Activated CD4-positive, alpha-beta T cell treated with anti-CD3 and anti-CD28 coated beads for 48 hours (primary cell): ENCODE measurements at places on chromosomes 2 and 18.

DNA sequence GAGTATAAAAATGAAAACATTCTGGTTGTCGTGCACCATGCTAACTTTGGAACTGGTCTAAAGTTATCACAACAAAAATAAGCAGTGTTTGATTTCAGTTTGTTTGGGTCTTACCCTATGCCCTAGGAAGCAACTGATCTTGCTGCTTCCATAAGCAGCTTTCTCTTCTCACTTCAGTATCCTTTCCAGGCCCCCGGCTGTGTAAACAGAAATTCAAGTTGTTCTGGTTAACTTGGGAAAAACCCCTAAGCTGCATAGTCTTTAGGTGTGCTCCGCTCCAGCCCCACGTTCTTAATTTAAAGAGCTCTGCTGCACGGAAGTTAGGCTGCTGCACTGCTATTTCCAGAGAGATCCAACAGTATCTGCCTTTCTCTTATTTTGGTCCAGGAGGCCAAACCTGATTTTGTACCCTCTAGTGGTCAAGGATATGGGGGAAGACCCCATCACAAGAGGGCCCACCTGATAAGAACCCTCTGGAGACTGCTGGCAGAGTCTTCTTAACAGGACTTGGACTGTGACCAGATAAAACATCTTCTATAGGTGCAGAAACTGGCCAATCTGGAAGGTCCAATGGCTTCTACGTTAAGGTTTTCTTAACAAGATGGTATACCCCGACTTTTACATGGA is 69.1 kb downstream of the FEZ2 start:
- no peak for DNase-seq

DNA sequence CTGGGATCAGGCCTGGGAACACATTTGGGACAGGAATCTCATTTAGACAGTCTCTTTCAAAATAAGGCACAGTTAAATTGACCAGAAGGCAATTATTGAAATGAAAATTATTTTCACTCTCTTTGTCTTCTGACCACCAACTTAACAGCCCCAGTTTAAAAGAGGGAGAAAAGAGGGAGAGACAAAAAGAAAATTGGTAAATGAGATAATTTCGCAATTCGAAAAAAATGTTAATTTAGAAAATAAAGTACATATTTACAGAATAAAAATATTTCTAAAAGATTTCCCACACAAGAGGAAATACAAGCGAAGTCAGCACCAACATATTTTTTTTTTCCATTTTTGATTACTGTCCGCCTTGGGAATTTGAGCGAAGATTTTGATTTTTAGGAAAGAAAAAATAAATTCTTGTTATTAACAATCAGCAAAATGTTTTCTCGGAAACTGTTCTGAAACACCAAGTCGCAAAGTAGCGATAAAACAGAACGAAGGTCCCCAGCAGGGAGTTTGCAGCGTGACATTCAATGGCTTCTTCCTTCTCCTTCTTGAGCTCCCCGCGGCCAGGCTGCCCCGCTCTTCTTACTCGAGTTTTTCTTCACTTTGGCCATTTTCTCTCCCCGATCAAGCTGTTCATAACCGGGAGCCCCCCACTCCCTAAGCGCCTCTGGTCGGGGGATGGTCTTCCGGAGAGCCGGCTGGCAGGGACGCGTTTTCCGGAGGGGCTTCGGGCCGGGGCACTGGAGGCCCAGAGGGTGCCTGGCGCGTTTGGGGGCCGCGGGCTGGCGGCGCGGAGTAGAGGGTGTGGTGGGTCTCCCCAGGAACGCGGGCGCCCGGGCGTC is 5.0 kb downstream of the SP9 start:
- peak; percentile 18 for DNase-seq

DNA sequence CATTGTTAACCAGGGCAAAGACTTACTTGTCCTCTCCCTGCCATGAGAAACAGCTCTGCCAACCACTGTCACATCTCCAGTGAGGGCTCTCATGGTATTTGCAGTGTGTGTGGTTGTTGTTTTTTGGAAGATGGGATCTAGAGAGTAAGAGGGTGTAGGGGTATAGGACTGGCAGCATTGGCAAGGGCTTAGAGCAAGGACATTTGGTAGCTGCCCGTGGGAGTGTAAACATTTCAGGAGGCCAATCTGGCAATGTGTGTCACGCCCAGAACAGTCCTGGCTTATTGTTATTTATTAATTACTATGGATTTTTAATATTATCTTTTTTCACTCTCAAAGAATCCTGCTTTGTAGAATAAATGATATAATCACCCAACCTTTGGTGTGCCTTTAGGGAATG is 90.5 kb downstream of the TMEM17 start:
- DNase-seq: no peak

GRCh38 chr2:74715880-74716279 is 61.8 kb downstream of the SEMA4F start:
- no peak for DNase-seq

DNA sequence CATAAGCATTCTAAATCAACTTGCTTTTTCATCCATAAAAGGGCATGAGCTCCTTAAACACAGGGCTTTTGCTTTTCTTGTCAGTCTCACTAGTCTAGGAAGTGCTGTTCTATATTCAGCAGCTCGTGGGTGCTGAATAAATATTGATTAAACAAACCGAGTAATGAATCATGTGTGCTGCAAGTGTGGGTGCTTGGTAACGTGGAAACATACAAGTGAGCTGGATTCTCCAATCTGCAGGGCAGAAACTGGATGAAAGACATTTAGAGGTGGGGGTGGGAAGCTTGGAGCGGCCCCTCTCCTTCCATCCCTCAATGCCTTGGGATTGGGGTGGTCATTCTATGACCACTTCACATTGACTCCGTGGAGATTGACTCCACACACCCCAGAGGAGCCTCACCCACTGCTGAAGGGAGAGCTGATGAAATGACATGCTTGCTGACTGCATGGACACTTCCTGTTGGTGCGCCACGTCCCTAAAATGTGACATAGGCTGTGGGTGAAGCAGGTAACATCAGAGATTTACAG is 114.6 kb downstream of the DOCK10 start:
- peak; percentile 76 for DNase-seq

- DNase-seq: no peak
Measured at GRCh38 chr2:46814160-46814961, 101.2 kb downstream of the MCFD2 start.

DNA sequence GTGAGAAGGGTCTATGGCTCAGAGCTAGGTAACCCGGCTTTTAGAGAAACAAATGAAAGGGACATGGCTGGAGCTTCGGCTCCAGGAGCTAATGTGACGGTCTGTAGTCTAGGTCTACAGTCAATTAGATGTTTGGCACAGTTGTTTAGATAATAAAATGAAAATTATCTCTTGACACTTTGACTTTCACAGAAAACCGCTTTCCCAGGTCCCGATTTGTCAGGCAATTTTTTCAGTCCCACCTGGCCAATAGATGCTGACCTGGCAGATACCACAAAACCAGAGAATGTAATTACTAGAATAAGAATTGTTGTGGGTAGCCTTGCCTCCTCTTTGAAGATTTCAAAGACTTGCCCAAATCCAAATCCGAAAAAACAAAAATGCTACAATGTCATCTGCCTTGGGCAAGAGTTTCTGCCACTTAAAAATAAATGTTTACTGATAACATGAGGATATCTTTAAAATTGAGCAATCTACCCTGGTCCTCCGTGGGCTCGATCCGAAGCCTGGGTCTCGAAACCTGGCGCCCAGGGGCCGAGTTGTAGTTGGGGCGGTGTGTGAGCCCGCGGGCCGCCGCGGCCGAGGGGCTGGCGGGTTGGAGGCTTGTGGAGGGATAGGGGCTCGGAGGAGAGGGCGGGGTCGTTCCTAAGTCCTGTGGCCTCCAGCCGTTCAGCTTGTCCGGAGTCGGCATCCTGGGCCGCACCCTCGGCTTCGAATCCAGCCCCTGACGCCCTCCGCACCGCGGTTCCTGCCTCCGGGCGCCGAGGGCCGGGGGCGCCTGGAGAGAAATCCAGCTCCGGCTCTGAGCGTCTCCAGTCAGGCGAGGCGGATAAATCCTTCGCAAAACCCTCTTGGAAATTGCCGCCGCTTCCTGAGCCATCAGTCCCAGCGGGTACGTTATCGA is 2.3 kb downstream of the EMX1 start:
- no peak for DNase-seq

DNA sequence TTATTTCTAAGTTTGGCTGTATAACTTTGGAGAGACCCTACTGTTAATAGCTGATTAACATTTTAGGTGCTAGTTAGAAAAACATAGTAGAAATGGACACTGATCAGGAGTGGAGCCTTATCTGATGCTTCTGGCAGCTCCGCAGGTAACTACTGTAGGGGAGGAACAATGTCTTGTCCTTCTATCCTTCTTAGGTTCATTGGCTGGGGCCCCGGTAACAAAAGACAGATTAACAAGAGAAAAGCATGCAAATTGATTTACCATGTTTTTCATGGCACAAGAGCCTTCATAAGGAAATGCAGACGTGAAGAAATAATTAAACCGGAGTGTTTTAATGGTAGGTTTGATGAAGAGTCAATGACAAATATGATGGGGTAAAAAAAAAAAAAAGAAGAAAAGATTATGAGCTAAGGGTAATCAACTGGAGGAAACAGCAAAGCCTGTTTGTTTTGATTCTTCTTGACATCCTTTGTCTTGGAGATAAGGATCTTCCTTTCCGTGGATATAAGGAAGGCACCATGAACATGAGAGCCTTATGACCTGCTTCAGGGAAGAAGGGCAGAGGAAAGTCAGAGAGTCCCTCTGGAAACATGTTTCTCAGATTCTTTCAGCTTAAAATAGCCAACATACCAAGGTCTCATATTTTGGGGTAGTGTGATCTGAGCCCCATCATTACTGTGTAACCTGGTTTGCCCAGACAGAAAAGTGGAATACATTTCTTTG is 62.4 kb upstream of the GCFC2 start:
- no peak for DNase-seq

DNA sequence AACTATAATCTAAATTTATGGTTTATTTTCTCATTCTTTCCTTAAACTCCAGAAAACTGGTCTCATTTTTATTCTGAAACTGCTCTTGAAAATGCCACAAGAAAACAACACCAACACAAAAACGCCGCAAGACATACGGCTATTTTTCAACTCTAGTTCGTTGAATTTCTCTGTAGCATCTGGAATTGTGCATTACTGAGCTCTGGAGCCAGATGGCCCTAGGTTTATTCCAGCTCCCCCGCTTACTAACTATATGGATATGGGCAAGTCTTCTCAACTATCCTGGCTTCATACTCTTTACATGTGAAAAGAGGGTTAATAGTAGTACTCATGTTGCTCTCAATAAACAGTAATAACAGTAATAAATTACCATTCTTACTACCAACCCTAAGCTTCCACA is 19.9 kb downstream of the FAM98A start:
- no peak for DNase-seq

DNA sequence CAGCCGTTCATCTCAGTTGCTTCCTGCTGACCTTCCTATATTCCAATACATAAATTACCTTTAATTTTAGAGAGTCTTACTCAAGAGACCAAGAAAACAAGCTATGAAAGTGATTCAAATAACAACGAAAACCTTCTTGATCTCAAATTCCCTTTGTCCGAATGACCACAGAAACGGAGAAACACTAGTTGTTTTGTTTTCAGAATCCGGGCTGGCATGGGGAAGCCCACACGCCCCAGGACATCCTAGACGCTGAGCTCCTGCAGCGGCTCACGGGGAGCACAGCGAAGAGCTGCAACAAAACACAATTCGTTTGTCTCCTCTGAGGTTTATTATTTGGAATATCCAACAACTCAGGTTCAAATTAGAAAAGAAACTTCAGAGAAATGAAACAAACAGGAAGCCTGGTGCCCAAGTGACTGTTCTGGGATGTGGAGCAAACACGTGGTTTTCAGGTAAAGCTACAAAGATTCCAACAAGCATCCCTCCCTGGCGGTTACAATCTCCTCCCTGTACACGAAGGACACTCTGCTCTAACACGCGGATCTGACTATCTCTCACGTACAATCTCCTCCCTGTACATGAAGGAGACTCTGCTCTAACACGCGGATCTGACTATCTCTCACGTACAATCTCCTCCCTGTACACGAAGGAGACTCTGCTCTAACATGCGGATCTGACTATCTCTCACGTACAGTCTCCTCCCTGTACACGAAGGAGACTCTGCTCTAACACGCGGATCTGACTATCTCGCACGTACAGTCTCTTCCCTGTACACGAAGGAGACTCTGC is 237.5 kb downstream of the TWIST2 start:
- no peak for DNase-seq

- DNase-seq: no peak
Measured at GRCh38 chr2:120659275-120659977, 76.2 kb upstream of the GLI2 start.

DNA sequence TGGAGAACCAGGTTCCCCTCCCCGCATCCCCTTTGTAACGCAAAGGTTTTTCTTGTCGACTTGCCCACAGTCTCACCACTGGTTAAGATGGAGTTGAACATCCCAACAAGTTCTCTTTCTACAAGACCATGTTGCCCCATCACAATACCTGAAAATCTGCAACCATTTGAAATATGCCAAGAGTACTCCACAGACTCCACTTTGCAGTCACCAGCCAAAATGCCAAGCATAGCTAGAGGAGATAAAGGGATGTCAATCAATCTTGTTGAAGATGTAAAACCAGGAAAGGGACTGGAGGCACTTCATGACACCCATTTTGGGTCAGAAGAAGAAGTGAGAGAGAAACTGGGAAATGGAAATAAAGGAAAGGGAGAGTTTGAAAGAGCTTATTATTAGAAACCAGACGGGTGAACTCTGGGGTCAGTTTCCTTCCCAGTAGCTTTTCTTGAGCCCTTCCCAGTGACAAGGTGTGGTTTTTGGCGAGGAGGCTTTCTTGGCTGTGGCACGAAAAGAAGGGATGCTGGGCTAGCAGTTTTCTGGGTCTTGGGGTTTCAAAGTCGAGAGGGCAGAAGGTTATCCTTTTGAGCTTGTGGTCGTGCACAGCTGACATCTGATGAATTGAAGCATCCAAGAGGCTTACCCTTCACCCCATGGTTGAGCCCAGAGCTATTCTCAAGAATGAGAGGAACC is 79.3 kb downstream of the ACAA2 start:
- no peak for DNase-seq
